H7 (cell line): ENCODE measurements at places on chromosomes 4 and X.
A peak's percentile ranks its signal among the peaks of the same experiment; 100 is the strongest.

GRCh38 chr4:72975488-72975784 lies 94.1 kb downstream of the COX18 start:
- no peak for DNase-seq

DNA sequence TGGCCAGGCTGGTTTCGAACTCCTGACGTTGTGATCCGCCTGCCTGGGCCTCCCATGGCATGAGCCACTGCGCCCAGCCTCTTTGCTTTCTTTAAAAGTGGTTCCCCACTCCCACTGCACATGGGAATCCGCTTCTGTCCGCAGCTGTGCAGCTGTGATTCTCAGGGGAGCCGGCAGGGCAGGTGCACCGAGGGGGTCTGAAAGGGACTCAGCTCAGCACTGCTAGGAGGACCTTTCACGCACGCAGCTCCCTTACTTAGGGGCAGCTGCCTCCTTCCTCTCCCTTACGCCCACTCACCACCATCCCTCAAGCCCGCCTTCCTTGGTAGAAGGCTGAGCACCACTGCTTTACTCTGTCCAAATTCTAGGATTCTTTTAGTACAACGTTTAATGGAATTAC lies 40.4 kb upstream of the CYP4V2 start:
- DNase-seq, result peak; percentile 18

DNA sequence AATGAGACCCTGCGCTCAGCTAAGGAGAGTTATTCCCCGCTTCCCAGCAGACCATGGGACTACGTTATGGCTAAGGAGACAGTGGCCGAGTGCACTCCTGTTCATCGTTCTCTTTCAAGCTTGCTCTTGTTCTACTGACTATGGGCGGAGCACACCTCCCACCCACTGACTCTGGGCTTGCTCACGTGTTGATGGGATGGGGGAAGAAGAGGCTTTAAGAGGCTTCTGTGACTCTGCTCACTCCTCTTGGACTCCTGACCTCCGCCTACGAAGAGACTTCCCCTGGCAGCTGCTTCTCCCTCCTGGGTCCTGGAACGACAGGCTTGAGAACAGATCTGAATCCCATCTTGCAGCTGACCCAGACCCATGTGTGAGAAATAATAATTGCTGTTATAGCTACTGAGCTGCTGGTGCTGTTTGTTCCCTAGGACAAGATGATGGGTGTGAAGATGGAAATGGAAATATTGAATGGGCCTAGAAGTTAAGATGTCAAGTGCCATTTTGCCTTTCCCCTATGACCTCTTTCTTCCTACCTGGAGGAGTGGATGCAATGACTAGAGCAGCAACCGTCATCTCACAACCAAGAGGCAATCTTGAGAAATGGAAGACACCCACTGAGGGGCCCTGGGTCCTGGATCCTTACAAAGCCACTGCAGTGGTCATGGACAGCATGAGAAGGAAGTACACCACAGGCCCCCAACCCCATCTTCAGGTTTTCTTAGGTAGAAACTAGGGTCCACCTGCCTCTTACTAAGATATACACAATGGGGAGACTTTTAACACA lies 38.7 kb upstream of the IRAK1 start:
- no peak for DNase-seq

GRCh38 chr4:89382439-89382838 lies 74.8 kb upstream of the GPRIN3 start:
- DNase-seq, result no peak

- peak; percentile 43 for DNase-seq
Observed at GRCh38 chr4:2832981-2833670, 10.5 kb upstream of the ADD1 start.

- no peak for DNase-seq
Observed at GRCh38 chrX:154742613-154743012, 8.3 kb downstream of the GAB3 start.

GRCh38 chr4:7788193-7788592 lies 151.5 kb downstream of the AFAP1 start:
- peak; percentile 75 for DNase-seq

DNA sequence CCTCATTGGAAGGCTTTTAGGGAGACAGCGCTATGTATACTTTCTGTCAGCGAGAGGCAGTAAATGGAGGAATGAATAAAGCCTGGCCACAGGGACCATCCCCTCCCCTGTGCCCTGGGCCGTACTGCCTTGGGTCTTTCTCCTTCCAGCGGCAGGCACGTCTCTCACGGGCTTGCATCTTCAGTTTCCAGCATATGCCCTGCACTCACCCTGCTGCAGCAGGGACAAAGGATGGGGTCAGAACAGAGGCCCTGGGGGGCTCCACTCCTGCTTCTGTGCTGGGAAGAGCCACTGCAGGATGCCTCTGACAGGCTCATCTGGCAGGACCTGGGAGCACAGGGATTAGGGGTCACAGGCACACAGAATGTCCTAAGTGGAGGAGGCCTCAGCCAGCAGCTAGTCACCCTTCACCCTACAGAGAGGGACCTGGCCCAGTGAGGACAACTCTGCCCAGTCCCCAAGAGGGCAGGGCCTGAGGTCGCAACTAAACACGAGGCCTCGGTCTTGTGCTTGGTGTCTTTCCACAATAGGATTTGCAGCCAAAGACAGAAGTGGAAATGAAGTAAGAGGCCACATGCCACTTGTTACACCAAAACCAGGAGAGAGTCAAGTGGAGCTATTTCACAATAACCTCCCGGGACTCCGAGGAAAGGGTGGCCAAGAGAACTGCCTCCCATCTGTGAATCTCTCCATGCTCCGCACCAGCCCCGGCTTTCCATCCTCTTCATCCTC lies 150.8 kb downstream of the AFAP1 start:
- DNase-seq, result no peak

- no peak for DNase-seq
Observed at GRCh38 chrX:8927066-8927635, 106.8 kb downstream of the FAM9B start.

DNA sequence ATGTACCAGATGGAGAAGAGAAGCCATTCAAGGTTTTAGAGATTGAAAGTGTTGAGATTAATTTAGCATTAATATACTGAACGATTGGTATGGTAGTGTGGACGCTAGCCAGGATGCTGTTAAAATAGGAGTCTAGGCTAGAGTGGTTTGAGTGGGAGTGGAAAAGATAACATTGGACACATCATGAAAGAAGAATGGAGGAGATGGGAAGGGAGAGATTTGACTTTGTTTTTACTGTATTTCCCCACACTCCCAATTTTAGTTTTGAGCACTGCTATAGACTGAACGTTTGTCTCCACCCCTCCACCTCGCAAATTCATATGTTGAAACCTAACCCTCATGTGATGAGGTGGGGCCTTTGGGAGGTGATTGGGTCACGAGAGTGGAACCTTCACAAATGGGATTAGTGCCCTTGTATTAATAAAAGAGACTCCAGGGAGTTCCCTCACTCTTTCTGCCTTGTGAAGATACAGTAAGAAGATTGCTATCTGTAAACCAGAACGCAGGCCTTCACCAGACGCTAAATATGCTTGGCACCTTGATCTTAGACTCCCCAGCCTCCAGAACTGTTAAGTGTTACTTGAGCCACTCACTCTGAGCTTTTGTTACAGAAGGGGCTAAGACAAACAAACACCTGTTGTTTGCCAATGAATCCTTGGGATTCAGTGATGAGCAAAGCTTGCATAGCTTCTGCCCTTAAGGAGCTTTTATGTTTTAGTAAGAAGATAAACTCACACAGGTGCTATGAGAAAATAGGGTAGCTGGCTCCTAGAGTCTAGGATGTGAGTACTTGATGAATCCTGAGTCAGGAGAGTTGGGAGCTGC lies 25.8 kb downstream of the USP9X start:
- DNase-seq, result no peak

- no peak for DNase-seq
Observed at GRCh38 chr4:41679991-41680390, 68.5 kb downstream of the PHOX2B start.

GRCh38 chrX:112341598-112341997 lies 259.0 kb upstream of the TRPC5 start:
- no peak for DNase-seq

GRCh38 chrX:106957856-106958255 lies 37.7 kb downstream of the CLDN2 start:
- DNase-seq, result no peak

DNA sequence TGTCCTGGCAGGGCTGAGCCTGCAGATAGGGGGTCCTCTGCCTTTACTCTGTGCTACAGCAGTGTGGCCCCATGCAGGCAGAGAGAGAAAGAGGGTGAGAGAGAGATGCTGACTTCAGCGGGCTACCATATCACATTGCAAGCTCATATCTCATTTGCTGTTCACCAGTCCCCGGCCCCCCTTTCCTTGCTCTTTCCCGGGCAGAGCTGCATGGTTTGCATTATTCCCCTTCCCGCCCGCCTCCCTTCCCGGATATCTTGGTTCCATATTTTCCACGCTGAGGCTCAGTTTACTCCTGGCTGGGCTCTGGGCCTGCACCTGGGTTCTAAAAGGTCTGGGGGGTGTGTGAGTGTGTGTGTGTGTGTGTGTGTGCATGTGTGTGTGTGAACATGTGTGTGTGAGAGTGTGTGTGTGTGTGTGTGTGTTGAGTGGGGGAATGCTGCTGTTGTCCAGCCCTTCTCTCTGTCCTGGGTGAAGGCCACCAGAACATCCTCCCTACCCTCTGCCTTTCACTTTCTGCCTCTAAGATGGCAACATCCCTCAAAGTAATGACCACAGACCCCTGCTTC lies 63.5 kb downstream of the PJA1 start:
- DNase-seq, result no peak

DNA sequence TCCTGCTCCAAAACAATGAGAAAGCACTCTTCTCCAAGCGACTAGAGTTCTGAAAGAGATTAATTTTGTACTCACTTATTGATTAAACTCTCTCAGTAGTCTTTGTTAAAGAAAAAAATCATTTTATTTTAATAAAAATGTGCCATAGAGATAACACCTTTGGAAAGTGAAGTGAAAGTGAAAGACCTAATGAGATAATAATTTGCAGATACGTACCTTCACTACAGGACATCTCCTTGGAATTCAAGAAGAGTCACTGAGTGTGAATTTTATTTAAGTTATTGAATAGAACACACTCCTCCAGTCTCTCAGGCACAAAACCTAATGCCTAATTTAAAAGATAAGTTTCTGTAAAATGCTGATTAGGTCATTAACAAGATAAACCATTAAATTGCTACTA lies 1070.6 kb upstream of the GRID2 start:
- DNase-seq, result no peak

DNA sequence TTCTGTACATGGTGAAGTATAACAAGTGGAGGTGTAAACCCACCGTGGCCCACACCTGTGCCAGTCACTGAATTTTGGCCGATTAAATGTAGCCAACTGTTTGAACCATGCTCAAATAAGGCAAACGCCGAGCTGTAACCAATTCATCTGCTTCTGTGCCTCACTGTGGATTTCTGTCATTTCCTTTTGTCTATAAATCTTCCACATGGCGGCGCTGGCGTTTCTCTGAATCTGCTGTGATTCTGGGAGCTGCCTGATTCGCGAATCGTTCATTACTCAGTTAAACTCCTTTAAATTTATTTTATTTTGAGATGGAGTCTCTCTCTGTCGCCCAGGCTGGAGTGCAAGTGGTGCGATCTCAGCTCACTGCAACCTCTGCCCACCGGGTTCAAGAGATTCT lies 19.2 kb downstream of the SUPT20HL2 start:
- DNase-seq, result no peak

DNA sequence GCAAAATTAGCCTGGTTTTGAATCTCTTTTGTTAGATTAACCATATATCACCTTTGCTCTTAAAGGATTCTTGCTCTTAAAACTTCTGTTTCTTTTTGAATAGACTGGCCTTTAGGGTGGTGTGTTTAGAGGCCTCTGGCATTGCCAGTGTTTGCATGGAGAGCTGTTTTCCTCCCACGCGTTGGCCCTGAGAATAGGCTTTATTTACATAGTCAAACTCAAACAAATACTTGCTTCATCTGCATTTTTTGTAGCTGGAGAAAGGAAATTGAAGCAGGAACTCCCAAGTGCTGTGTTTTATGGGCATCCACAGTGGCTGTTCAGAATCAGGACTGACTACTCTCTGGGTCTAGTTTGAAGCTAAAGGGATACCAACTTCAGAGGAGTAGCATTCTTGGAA lies 2.7 kb downstream of the SHROOM2 start:
- no peak for DNase-seq

GRCh38 chr4:67885762-67886161 lies 2.0 kb upstream of the TMPRSS11D start:
- DNase-seq, result no peak

- no peak for DNase-seq
Observed at GRCh38 chr4:173362666-173363065, 8.1 kb upstream of the SAP30 start.

DNA sequence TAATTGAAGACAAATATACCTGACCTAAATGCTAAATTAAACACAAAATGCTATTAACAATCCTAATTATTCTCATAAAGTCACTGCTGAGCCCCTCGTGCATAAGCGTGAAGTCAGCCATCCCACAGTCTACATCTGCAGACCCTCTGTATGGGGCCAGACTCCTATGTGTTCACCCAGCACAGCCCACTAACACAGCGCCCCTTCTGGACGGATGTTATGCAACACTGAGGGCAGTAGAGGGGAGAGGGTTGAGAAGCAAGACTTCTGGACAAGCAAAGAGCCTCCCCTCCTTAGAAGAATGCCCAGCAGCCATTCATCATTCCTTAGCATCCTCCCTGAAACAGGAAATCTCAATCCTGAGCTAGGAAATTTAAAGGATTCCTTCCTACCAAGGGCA lies 7.9 kb downstream of the TRPC3 start:
- DNase-seq, result peak; percentile 72
